Motor neuron (in vitro differentiated cells): ENCODE measurements at places on chromosomes 12 and 14.

DNA sequence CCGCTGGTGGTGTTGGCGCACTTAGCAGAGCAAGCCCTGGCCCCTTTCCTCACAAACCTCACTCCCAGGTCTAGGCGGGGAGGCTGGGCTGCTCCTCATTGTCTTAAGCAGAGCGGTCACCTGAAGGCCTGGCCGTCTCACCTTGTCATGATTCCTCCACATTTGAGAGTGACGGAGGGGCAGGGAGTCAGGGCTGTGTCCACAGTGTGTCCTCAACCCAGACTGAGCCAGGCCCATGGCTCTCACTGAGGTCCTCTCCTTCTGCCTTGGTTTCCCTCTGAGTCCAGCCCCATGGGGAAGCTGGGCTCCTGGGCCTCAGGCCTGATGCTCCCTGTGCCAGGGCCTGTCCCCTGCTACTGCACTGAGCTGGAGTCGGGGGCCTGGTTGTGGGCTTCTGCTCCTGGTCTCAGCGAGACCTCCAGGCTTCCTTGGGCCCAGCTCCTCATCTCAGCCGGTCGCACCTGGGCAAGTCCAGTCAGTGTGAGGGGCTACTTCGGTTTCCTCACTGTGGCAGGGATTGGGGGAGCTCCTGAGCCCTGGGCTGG is 44.9 kb downstream of the KRT80 start:
- ATAC-seq: no peak

DNA sequence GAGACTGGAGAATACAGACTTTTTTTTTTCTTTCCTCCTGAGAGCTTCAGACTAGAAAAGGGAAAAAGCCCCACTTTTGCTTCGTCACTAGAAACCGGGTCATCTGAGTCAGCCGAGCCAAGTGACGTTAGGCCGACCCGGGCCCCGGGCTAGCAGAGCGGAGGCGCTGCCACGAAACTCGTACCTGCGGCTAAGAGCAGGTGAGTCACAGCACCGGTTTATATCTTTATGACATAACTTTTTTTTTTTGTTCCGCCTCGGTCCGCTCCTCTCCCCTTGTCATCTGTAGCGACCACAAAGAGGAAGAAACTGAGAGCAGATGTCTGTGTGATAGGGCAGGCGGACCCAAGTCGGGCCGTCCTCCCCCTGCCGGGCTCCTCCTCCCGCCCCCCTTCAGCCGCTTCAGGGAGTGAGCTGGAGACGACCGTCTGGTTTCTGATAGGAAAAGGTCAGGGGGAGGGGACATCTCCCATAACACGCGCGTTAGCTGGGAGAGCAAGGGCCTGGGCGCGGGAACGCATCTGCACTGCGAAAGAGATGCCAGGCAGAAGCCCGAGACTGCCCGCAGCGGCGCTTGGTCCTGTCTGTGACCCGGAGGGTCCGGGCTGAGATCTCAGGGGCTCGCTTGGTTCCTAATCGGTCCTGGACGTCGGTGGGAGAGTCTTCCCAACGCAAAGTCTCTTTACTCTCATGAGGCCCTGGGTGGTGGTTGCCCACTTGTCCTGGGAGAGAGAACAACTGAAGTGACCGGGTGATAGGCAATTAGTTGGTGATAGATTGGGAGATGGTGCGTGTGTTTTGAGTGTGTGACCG is 586 bp downstream of the TTC6 start:
- ATAC-seq: peak; percentile 27

GRCh38 chr14:70642303-70643235 is 853 bp downstream of the TTC9 start:
- ATAC-seq: peak; percentile 27

GRCh38 chr12:96237465-96238077 is 43.4 kb downstream of the ELK3 start:
- ATAC-seq: peak; percentile 4

- no peak for ATAC-seq
Observed at GRCh38 chr12:45076417-45077026, 25.6 kb upstream of the DBX2 start.

- no peak for ATAC-seq
Observed at GRCh38 chr12:92581604-92582003, 121.2 kb upstream of the PLEKHG7 start.

DNA sequence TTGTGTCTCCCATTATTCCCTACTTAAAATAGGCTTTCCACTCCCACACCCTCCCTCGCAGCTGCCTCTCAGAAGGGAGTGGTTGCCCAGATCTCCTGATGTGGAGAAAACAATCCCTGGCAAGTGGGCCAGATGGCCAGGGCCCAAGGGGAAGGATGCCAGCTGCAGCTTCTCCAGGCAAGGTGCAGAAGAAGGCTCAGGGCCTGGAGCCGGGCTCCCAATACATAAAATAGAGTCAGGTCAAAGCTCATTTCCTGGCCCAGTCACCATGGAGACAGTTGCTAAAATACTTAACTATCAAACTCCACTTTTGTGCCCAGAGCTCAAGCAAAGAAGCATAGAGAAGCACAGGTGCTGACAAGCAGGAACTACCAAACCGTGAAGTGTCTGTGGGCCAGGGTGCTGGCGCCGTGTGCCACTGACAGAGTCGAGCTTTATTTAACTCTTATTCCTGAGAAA is 45.7 kb upstream of the ITPR2 start:
- ATAC-seq: no peak

- ATAC-seq: no peak
Observed at GRCh38 chr14:39841088-39841487, 408.9 kb upstream of the FBXO33 start.

DNA sequence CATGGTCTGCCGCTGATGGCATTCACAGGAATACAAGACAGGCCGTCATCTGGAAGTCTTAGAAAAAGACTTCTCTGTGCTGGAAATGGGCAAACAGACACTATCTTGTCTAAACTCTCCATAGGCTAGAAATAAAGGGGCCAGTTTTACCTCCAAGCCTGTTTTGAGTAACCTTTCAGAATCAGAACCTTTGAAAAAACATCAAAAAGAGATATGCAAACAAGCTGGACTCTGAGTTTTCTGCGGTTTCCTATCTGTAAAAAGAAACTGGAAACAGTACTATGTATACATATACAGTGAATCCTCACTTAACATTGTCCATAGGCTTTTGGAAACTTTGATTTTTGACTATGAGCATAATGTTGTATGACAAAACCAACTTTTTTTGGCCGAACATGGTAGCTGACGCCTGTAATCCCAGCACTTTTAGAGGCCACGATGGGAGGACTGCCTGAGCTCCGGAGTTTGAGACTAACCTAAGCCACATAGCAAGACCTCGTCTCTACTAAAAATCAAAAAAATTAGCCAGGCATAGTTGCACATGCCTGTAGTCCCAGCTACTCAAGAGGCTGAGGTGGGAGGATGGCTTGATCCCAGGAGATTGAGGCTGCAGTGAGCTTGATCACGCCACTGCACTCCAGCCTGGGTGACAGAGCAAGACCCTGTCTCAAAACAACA is 92.9 kb upstream of the MAX start:
- no peak for ATAC-seq

GRCh38 chr14:81716953-81717352 is 183.3 kb upstream of the SEL1L start:
- no peak for ATAC-seq

DNA sequence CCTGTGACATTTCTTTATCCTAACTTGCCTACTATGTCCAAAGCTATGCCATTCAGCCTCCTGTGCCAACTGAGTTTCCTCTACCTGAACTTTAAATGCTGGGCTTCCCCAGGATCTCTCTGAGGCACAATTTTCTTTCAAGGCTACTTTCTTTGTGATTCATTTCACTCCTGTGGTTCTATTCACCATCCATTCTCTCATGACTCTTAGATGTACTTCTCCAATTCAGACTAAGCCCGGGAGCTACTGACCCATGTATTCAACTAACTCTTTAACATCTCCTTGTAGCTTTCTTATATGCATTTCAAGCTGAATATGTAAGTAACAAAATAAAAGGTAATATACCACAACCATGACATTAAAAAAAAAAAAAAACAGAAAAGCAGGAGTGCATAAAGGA is 738.9 kb upstream of the USP15 start:
- no peak for ATAC-seq

DNA sequence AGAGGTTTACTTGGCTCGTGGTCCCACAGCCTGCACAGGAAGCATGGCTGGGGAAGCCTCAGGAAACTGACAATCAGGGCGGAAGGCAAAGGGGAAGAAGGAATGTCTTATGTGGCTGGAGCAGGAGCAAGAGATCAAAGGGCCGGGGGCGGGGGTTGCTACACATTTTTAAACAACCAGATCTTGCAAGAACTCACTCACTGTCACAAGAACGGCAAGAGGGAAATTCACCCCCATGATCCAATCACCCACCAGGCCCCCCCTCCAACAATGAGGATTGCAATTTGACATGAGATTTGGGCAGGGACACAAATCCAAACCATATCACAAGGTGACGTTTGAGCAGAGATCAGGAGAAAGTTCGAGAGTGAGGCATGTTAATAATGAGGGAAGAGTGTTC is 163.7 kb upstream of the RPH3A start:
- no peak for ATAC-seq

GRCh38 chr12:7128681-7129286 is at the start of gene RBP5:
TSS of gene RBP5 (minus strand) at chr12:7128889. CDS start at chr12:7128775, 114 bp downstream.
- ATAC-seq: no peak

DNA sequence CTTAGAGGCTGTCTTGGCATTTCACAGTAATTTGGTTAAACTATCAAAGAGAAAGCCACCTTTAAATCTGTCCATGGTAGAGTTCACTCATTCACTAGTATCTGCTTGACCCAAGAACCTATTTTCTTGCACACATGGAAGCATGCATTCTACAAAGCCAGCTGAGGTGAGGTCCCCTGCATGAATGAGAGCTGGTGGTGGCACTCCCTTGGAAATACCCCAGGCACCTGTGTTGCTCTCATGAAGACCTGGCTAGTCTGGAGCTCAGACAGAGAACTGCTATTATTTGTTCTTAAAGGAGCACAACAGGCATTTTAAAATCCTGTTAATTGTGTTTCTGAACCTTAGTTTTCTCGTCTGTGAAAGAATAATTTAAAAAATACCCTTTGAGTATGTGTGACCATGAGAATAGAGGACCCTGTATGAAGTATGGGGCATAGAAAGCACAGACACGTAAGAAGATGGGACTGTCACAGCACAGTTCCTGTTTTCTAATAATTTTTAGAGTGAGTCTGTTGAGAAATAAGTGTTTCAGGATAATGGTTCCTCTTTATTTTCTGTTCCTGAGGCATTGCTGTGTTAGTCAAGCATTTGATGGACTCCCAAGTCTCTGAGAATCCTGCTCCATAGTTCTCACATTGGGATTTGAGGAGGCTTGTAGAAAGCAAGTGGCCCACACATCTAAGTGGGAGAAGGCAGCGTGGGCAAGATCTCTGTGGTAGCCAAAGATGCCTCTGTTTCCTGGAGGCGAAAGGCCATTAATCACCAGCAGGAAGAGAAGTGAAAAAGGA is 10.9 kb downstream of the RGS6 start:
- ATAC-seq: peak; percentile 37

DNA sequence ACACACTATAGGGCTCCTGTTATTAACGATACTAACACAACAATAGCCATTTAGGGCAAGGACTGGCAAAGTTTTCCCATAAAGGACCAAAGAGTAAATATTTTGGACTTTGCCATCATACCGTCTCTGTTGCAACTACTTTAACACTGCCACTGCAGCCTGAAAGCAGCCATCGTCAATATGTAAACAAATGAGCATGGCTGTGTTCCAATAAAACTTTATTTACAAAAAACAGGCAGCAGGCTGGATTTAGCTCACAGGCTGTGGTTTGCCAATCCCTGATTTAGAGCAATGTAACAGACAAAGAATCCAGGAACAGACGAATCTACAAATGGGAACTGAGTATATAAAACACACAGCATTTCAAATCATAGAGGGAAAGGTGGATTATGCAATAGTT is 84.1 kb downstream of the FRMD6 start:
- ATAC-seq: no peak

GRCh38 chr12:108282676-108283075 is 56.4 kb downstream of the CMKLR1 start:
- ATAC-seq: no peak

DNA sequence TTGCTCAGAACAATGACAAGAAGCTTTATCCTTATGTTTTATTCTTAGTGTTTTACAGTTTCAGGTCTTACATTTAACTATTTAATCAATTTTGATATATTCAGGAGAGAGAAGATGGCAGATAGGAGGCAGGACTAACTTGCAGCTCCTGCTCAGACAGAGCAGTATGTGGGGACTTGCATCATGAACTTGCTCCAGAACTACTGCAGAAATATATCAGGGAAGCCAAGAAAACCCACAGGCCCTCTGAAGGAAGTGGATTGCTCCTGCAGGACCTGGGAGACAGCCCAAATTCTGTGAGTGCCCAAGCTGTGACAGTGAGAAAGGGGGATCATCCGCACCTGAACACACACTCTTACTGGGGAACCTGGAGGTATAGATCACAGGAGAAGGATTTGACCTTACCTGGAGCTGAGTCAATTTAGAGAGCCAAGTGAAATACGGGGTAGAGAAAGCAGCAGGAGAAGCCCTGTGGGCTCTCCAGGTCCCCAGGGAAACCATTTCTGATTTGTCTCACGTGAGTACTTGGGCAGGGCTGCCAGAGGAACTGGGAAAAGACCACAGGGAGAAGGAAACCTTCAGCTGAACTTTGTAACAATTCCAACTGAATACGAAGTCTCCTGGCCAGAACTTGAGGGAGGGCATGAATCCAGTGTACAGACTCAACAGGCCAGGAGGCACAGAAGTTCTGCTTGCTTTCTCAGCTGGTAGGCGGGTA is 28.9 kb upstream of the TSPAN8 start:
- no peak for ATAC-seq

DNA sequence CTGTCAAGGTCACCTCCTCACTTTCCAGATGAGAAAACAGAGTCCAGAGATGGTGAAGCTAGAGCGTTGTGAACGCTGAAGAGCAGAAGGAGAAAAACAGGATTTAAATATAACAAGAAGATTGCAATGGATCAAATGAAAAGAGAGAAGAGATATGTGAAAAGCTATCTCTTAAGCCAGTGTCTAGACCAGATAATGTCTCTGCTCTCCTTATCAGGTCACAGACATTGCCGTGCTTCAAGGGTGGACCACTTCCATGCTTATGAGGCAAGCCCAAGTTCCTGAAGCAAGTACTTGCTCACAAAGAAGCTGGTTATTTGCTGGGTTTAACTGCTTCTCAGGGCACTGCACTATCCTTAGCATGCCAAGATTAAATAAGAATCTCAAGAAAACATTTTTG is 31.6 kb upstream of the FRS2 start:
- no peak for ATAC-seq

DNA sequence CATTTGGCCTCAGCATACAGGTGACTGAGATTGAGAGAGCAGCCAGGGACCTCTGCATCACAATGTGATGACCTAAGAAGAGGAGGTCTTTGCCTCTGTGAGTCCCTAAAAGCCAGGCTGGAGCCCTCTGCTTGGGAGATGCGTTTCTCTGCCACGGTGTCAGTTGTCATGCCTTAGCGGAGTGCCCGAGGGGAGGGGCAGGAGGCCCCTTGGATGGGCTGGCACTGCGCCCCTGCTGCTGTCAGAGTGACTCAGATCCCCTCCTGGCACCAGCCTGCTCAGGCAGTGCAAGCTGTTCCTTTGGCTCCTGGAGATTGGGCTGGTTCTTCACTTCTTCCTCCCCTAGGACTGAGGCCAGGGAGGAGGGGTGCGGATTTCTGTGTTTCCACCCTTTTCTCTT is 64.9 kb upstream of the KCNA5 start:
- ATAC-seq: no peak

GRCh38 chr12:117042171-117042842 is 56.9 kb downstream of the TESC start:
- peak; percentile 91 for ATAC-seq
